ENCODE measurements at places on chromosomes 5 and 9.
A peak's percentile ranks its signal among the peaks of the same experiment; 100 is the strongest.

DNA sequence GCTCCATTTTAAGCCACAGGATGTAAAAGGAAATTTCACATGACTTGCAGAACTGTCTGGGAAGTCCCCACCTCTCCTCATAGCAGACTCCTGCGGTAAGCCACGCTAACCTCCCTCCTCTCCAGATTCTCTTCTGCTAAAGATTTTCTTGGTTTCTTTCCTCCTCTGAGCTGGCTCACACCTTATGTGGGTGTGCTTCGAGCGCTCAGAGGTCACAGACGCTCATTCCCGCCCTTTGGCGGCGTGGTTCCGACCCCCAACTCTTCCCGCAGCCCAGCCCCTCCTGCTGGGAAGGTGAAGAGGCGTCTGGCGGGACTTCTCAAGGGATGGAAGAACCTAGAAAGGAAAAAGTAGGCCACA, 32.9 kb upstream of the CDK20 start:
- no peak for DNase-seq

DNA sequence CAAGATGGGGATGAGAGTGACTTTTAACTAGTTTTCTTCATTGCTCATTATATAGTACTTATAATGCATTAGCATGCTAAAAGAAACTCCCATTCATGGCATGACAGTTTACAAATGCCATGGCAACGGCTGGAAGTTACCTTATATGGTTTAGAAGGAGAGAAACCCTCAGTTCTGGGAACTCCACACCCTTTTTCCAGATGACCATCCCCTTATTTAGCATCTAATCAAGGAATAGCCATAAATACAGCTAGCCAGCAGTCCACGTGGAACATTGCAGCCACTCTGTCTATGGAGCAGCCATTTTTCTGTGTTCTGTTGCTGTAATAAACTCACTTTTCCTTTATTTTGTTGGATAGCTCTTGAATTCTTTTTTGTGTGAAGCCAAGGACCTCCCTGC, 1137.8 kb downstream of the CDH18 start:
- no peak for DNase-seq

DNA sequence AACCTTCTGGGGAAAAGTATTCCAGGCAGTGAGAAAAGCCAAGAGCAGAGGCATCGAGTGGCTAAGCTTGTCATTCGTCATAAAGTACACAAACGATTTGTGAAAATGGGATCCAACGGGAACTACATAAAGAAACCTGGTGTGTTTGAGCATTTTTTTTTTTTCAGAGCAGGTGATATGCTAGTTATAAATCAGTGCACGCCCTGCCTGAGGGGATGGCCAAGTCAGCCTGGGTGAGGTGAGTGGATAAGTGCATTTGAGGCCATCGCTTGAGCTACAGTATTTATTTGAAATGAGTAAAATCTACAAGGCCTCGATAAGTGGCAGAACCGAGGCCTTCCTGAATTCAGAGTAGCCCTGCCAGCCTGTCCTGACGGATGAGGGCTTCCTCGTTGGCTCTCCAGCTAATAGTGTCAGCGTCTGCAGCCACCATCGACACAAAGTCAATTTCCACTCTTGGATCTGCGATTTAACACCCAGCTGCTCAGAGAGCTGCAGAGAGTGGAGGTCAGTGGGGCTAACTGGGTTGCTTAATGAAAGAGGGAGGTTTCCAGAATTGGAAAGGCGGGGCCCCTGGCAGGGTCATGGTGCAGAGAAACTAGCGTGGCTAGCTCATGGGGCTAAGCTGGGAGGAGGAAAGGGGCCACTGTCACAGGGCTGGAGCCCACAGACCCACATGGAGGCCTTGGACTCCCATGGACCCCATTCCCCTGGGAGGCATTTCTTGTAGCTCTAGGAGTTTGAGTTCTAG, 27.3 kb downstream of the PPARGC1B start:
- DNase-seq: no peak

DNA sequence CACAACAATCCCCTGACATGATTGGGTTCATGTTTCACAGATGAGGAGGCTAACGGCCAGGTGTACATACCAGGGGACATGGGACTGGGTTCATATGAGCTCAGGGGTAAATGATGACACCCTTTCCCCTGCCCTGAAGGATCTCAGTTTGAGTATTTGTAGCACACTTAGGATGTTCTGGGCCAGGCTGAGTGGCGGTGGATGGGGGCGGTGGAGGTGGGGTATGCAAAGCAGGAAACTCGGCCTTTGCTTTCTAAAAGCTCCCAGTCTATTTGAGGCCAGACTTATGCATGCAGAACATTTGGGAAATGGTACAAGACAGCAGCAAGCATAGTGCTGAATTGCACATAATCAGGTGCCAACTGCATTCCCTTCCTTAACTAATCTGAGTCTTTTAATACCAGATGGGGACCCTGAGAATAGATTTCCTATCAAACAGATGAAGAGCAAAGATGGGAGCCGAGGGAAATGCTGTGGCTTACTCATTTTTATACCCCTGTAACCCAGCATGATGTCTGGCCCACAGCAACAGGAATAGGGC, 4.9 kb upstream of the KCNIP1 start:
- no peak for DNase-seq

DNA sequence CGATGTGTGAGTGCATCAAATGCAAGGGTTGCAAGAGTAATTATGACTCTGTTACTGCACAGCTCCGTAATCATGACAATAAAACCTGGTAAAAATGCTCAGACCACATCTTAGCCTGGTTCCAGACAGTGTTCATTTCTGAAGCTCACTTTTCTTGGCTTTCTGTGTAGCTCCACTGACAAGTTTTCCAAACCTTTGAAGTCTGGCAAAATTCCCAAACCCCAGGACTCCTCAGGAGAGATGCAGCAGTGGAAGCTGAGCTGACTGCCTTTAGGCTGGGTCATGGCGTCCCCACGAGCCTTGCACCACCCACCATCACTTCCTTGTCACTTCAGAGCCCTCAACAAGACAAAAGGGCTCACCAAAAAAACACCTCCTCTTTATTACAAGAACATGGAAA, 131.6 kb upstream of the TAS2R1 start:
- DNase-seq: peak; percentile 34

GRCh38 chr5:1522601-1523479, 920 bp downstream of the LPCAT1 start:
- no peak for DNase-seq

GRCh38 chr9:16682273-16682672, 188.2 kb downstream of the BNC2 start:
- no peak for DNase-seq

GRCh38 chr5:158979749-158980521, 119.8 kb downstream of the EBF1 start:
- peak; percentile 48 for DNase-seq

GRCh38 chr5:147956064-147956841, 49.9 kb upstream of the C5orf46 start:
- DNase-seq: no peak

- peak; percentile 28 for DNase-seq
Observed at GRCh38 chr5:139693676-139694364, 45.7 kb downstream of the CXXC5 start.

GRCh38 chr9:93091453-93092081, 4.5 kb upstream of the CARD19 start:
- peak; percentile 80 for DNase-seq

- peak; percentile 75 for DNase-seq
Observed at GRCh38 chr5:132971483-132972435, 8.3 kb upstream of the AFF4 start.

DNA sequence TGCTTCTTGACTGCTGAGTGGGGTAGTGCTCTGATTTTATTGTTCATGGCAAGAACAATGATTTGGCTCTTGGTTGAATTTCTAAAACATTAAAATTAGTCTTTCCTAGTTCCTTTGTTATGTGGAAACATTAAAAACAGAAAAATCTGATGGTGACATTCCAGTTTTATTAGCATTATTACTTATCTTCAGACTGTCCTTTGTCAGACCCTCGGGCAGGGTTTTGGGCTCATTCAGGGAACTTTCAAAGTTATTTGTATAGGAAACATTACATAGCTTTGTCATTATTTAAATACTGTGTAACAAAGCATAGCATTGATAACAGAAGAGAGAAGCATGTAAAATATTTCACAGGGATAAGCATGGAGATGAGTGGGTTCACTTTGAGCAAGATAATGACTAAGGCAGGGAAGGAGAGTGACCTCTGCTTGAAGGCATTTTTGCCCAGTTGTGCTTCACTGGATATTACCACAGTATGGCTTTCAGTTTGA, 119.9 kb downstream of the KDM4C start:
- peak; percentile 23 for DNase-seq

GRCh38 chr5:77337686-77338085, 127.2 kb downstream of the PDE8B start:
- peak; percentile 4 for DNase-seq

DNA sequence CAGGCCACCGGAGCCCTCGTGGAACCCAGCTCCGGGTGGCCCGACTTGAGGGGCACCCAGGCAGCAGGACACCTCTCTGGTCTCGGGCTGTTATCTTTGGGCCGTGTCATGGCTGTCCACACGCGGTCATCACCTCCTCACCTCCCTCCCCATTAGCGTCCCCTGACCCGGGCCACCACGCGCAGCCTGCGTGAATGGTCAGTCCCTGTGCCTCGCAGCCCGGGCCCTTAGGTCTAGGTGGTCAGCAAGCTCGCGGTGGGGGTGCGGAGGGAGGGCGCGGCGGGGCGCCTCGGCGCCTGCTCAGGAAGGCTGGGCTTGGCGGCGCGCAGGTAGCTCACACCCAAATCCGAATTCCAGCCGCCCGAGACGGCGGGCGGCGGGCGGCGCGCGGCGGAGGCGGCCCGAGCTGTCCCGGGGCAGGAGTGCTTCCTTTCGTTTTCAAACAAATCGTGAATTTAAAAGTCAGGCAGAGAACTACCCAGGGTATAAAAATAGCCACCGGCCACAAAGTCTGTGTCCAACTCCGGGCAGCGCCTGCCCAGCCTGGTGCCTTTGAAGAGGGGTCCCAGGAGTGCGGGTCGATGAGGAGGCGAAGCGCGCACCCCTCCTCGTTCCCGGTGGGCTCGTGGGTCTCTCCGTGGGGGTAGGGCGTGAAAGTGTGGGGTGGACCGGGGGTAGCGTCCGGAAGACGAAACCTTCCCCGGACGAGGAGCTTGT, 1.0 kb upstream of the RXRA start:
- peak; percentile 53 for DNase-seq

DNA sequence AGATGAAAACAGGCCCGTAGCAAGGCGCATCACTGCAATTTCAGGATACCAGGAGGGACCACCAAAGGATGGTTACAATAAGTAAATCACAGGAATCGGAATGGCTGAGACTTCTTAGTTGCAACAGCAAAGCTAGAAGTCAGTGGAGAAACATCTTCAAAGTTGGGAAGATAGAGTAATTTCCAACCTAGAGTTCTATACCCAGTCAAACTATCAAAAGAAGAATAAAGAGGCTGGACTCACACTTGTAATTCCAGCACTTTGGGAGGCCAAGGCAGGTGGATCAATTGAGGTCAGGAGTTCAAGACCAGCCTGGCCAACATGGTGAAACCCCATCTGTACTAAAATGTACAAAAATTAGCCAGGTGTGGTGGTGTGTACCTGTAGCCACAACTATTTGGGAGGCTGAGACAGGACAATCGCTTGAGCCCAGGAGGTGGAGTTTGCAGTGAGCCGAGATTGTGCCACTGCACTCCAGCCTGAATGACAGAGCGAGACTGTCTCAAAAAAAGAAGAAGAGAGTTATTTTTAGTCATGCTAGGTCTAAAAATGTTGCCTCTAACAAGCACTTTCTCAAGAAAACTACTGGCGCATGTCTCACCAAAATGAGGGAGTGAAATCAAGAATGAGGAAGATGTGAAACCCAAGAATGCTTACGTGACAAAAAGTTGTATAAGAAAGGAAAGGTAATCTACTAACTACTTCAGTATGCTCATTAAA, 267.7 kb downstream of the DENND1A start:
- no peak for DNase-seq

GRCh38 chr5:112467485-112467884, 48.4 kb upstream of the EPB41L4A start:
- no peak for DNase-seq

- DNase-seq: peak; percentile 75
Observed at GRCh38 chr5:56506211-56506965, 273.3 kb upstream of the ANKRD55 start.

DNA sequence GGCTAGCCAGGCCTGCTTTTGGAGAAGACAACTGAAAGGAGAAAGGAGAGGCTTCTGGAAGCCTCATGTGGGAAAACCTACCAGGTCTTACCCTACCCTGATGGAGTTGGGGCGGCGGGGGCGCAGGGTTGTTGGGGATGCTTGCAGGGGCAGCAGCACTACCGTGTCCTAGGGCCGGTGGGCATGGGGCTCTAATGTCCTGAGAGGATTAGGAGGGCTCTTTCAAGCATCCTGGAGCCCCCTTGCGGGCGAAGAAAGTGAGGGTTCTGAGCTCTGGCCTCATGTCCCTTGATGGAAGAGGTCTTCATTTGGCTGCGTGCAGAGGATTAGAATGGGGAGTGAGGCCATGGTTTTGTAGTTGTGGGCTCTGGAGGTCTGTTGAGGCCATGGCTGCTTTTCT, 86.9 kb upstream of the PITX1 start:
- no peak for DNase-seq

DNA sequence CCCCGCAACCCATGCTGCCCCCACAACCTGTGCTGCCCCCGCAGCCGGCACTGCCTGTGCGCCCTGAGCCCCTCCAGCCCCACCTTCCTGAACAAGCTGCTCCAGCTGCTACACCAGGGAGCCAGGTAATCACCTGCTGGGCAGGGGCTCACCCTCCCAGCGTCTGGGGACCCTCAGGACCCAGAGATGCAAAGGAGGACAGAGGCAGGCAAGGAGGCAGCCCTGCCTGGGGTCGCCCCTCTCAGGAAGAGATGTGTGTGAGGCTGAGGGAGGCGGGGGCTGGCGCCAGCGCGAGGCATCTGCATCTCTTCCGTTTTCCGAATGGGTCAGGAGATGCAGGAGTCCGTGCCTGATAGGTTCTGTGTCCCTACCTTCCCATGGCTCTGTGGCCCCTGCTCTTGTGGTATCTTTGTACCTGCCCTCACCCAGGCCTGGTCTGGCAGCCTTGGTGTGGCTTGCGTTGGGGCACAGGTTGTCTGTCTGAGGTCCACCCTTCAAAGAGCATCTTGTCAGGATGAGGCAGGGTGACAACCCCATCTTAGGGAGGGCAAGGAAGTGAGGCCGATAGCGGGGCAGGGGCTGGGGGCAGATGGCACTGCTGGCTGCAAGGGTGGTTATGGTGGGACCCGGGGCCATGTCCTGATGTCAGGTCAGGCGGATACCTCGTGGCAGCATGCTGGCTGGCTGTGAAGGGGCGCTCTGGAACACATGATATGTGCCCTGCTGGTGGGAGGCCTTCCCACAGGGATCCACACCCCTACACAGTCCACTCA, 75.7 kb downstream of the WNK2 start:
- no peak for DNase-seq

GRCh38 chr5:143314099-143314498, 89.4 kb downstream of the NR3C1 start:
- no peak for DNase-seq

GRCh38 chr5:95177456-95177855, 107.4 kb downstream of the MCTP1 start:
- DNase-seq: peak; percentile 2
